ENCODE measurements at places on chromosomes 11 and 22. TPM values are rescaled to one million over a fixed set of nuclear protein-coding genes. Genes with fewer than 3 reads are reported as not detected.

- no peak overlapping the region for H3K27ac ChIP-seq
- H3K36me3 ChIP-seq: no peaks in the 10 kb centered on the region
- H3K4me3 ChIP-seq: no peak overlapping the region
- DNase-seq: peak; percentile 11
- peaks cover 10% of the 10 kb centered on the region for H3K4me1 ChIP-seq
- no peaks in the 10 kb centered on the region for H3K27me3 ChIP-seq
These were observed 70.5 kb downstream of the MPPED1 start for GRCh38 chr22:43482318-43482625.

- no peak for DNase-seq
- no peaks in the 10 kb centered on the region for H3K27me3 ChIP-seq
- no peaks in the 10 kb centered on the region for H3K36me3 ChIP-seq
- H3K4me3 ChIP-seq: no peak overlapping the region
- peaks cover 9% of the 10 kb centered on the region for H3K4me1 ChIP-seq
These were observed 123.5 kb downstream of the UVRAG start for GRCh38 chr11:75938543-75938942.

DNA sequence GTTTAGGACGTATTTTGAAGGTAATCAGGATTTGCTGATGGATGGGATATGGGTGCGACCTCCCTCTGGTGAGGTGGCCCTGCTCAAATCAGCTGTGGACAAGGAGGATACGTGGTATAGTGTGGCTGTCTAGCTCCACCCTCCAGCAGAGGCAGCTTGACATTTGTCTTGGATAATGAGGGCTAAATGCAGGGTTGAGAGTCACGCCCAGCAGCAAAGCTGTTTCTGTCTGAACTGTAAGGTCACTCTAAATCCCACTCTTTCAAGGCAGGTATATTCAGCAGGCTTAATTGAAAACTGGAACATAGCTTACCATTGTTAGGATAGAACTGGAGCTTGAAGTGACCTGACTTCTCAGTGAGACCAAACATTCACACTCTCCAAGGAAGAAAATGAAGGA, 98.7 kb downstream of the SWAP70 start:
- no peak overlapping the region for H3K4me3 ChIP-seq
- H3K27ac ChIP-seq: no peak overlapping the region
- H3K36me3 ChIP-seq: no peaks in the 10 kb centered on the region
- peaks cover 10% of the 10 kb centered on the region for H3K4me1 ChIP-seq
- no peaks in the 10 kb centered on the region for H3K27me3 ChIP-seq
- DNase-seq: no peak

GRCh38 chr22:47808886-47809620, 1046.6 kb downstream of the TBC1D22A start:
- no peak overlapping the region for H3K4me3 ChIP-seq
- H3K27me3 ChIP-seq: no peaks in the 10 kb centered on the region
- no peak for DNase-seq
- no peak overlapping the region for H3K27ac ChIP-seq
- H3K36me3 ChIP-seq: peaks cover 4% of the 10 kb centered on the region

- no peak overlapping the region for H3K4me3 ChIP-seq
- H3K4me1 ChIP-seq: no peaks in the 10 kb centered on the region
- H3K27ac ChIP-seq: no peak overlapping the region
- no peaks in the 10 kb centered on the region for H3K27me3 ChIP-seq
These were observed 645.8 kb downstream of the DLG2 start for GRCh38 chr11:84981301-84981700.

GRCh38 chr11:62398011-62398994, 20.5 kb upstream of the SCGB1A1 start:
- H3K4me1 ChIP-seq: peaks cover 8% of the 10 kb centered on the region
- no peak for DNase-seq
- H3K4me3 ChIP-seq: no peak overlapping the region
- H3K27ac ChIP-seq: no peak overlapping the region

DNA sequence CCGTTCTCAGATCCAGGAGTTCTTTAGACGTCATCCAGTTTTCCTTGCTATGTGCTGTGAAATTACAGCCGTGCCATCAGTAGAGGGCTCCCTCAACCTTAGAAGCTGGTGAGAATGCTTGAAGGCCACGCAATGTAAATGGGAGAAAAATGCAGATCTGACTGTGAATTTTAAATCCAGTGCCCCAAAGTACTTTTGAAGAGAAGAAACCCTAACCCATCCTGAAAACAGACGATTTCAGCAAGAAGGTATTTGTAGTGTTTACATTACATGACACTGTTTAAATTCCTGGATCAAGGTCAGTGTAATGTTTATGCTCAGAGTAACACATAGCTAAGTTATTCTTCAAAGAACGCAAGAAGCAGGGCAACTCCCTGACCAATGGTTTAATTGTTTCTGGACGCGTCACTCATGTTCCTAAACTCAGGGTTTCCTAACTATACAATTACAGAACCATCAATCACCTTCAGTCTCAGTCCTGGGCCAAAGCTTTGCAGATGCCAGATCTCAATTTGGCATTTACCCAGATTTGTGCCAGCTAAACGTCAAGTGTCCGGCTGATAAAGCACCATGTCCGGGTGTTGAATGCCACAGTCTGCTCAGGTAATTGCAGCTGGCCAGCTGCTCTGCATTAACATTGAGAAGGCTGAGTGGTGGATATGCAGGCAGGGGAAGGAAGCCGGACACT, 38.2 kb downstream of the ADAMTS8 start:
- no peak overlapping the region for H3K4me3 ChIP-seq
- H3K4me1 ChIP-seq: peaks cover 8% of the 10 kb centered on the region
- peak; percentile 55 for DNase-seq
- H3K36me3 ChIP-seq: no peaks in the 10 kb centered on the region

DNA sequence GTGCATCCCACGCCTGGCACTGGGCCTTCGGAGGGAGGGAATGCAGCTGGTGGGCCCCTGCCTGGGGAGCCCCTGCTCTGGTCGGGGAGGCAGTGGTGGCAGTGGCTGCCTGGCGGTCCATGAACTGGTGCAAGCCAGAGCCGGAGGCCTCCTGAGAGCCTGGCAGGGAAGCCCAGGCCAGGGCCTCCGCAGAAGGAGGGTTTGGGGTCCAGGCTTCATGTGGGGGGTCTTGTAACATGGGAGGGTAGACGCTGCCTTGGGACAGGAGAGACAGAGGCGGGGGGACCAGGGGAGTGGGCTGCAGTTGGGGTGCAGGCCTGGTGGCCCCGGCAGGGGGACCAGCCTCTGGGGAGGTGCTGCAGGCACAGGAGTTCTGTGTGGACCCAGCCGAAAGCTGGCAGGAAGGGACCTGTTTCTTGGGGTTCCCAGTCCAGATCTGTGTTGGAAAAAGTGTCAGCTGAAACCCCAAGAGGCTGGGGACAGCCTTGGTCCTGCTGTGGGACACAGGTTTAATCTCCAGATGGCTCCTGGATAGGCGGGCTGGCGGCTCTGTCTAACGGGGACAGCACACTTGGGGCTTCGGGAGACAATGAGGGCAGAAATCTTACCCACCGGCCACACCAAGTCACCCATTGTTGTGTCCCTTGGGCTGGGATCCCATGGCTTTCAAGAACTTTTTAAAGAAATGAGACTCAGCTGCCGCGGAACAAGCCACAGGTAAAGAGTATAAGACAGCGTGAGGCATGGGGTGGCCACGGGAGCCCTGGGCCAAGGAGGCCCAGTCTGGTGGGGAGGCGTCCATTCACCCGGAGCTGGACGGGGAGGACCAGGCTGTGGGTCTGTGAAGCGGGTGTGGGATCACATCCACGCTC, 73.5 kb downstream of the KCNQ1 start:
- H3K36me3 ChIP-seq: no peaks in the 10 kb centered on the region
- no peaks in the 10 kb centered on the region for H3K27me3 ChIP-seq
- H3K4me1 ChIP-seq: no peaks in the 10 kb centered on the region
- no peak for DNase-seq

GRCh38 chr22:37999640-38000272, 15.4 kb upstream of the SOX10 start:
- H3K27me3 ChIP-seq: no peaks in the 10 kb centered on the region
- H3K36me3 ChIP-seq: no peaks in the 10 kb centered on the region
- H3K4me3 ChIP-seq: no peak overlapping the region
- H3K27ac ChIP-seq: no peak overlapping the region

DNA sequence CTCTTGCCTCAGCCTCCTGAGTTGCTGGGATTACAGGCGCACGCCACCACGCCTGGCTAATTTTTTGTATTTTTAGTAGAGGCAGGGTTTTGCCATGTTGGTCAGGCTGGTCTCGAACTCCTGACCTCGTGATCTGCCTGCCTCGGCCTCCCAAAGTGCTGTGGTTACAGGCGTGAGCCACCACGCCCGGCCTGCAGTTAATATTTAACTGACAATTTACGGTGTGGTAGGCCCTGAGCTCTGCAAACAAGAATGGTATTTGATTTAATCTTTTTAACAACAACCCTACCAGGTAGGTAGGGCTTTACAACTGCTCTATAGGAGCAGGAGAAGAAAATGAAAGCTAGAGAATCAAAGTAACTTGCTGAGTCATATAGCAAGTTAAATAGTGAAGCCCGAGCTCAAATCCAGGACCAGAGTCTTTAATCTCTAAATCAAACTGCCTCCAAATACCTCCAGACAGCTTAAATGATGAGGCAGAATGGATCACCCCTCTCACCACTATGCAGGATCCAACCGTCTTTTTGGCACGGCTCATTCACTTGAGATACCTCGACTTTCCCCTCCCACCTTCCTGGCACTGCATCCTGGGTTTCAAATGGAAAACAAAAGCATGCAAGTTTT, 9.4 kb downstream of the UEVLD start:
- H3K36me3 ChIP-seq: no peaks in the 10 kb centered on the region
- DNase-seq: peak; percentile 38
- H3K4me1 ChIP-seq: peaks cover 5% of the 10 kb centered on the region
- H3K27me3 ChIP-seq: no peaks in the 10 kb centered on the region
- no peak overlapping the region for H3K4me3 ChIP-seq

GRCh38 chr22:40348025-40348658, 1.8 kb downstream of the ADSL start:
- peaks cover 44% of the 10 kb centered on the region for H3K36me3 ChIP-seq
- H3K4me3 ChIP-seq: peak overlapping the region; percentile 68
- peak; percentile 65 for DNase-seq
- H3K27ac ChIP-seq: no peak overlapping the region
- peaks cover 6% of the 10 kb centered on the region for H3K4me1 ChIP-seq
- H3K27me3 ChIP-seq: no peaks in the 10 kb centered on the region

DNA sequence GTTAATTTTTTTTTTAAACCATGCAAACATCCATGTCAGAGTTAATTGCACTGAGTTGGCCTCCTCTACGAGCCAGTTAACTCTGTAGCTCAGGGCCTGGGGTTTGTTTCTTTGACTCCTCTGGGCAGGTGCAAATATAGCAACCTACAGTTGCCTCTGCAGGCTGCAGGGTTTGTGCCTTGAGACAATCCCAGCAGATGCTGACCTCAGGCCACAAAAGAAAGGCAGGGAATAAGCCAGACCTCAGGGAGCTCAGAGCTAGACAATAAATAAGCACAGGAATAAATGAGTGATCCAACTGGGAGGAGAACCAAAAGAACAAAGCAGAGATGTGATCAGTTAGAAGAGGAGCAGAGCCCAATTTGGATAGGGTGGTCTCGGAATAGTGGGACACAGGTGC, 390.8 kb downstream of the SHANK2 start:
- H3K4me3 ChIP-seq: no peak overlapping the region
- no peaks in the 10 kb centered on the region for H3K4me1 ChIP-seq
- DNase-seq: no peak
- no peaks in the 10 kb centered on the region for H3K36me3 ChIP-seq

- no peak overlapping the region for H3K27ac ChIP-seq
- H3K36me3 ChIP-seq: no peaks in the 10 kb centered on the region
- peaks cover 9% of the 10 kb centered on the region for H3K4me1 ChIP-seq
- H3K4me3 ChIP-seq: no peak overlapping the region
These were observed 9.5 kb upstream of the ACR start for GRCh38 chr22:50728523-50728931.

DNA sequence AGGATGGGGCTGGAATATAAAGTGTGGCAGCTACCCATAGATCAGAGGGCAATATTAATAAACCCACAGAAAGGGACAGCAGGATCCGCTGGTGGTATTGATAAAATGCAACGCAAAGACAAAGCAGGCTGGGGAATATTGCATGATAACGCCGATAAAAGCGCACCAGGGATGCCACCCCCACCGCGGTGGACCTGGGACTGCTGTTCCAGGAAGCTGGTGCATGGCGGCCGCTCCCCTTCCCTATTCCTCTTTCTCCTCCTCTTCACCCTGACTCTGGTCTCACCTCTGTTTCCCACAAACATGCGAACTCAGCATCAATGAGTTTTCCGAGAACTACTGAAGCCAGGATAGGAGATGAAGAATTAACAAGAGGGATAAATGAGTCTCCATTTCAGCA, 20.2 kb downstream of the SPATA19 start:
- no peaks in the 10 kb centered on the region for H3K4me1 ChIP-seq
- H3K4me3 ChIP-seq: no peak overlapping the region
- H3K36me3 ChIP-seq: no peaks in the 10 kb centered on the region
- DNase-seq: no peak
- no peaks in the 10 kb centered on the region for H3K27me3 ChIP-seq

DNA sequence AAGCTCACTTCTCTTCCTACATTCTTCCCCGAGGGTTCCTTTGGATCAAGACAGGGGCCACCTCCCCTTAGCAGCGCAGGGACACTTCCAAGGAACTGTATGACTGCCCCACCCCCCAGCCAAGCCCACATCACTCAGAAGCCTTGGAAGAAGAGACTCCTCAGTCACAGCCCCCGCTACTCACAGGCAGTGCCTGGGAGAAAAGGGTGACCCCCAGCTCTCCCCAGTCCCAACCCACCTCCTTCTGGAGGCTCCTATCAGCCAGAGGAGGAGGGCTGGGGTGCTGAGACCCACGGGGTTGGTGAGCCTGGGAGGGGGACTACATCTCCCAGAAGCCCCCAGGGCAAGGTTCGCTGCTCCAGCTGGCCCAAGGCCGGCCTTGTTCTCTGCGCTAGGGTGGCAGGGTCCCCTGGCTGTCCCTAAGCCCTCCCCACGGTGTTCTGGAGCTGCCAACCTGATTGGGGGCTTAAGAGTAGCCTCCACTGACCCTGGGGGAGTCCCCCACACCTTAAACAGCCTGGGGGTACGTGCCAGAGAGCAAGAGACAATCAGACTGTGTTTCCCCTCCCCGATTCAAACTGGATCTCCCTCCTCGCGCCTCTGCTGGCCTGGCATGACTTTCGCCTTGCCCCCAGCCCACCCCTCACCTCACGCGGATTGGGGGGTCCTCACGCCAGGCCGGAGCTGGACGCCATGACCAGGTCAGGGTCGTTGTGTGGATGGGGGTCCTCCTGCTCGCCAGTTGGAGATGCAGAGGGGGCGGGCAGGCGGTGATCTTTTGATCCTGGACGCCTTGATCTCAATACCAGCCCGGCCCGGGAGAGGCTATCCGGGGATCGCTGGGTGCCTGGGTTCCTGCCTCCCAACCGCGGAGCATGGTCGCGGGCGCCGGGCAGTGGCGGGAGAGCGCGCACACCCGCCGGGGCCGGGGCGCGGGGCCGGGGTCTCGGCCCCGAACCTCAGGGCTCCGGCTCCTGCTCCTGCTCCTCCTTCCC, 838 bp downstream of the BCL9L start:
- no peaks in the 10 kb centered on the region for H3K36me3 ChIP-seq
- peaks cover 64% of the 10 kb centered on the region for H3K4me1 ChIP-seq
- peak overlapping the region; percentile 98 for H3K4me3 ChIP-seq
- H3K27ac ChIP-seq: no peak overlapping the region
- H3K27me3 ChIP-seq: peaks cover 13% of the 10 kb centered on the region

The ZBTB16 gene
- total RNA-seq: 0.19 TPM

The BARX2 gene
- total RNA-seq: not detected

The H19 gene
- 0.76 TPM for total RNA-seq

The OR2D2 gene
- 0.24 TPM for total RNA-seq

The MS4A5 gene
- not detected for total RNA-seq

The SLC16A8 gene
- 0.66 TPM for total RNA-seq

The DEFB131B gene
- not detected for total RNA-seq
